Stimulated activated CD4-positive, alpha-beta T cell treated with anti-CD3 and anti-CD28 coated beads, Interleukin-2, amount 100 ng/mL, for 4 hours (primary cell): ENCODE measurements at places on chromosomes 1 and 21.
A peak's percentile ranks its signal among the peaks of the same experiment; 100 is the strongest.

- DNase-seq, result no peak
These were observed 8.7 kb upstream of the PPP1R15B start for GRCh38 chr1:204420039-204421004.

- DNase-seq, result no peak
These were observed 15.2 kb downstream of the GPR161 start for GRCh38 chr1:168121401-168122011.

DNA sequence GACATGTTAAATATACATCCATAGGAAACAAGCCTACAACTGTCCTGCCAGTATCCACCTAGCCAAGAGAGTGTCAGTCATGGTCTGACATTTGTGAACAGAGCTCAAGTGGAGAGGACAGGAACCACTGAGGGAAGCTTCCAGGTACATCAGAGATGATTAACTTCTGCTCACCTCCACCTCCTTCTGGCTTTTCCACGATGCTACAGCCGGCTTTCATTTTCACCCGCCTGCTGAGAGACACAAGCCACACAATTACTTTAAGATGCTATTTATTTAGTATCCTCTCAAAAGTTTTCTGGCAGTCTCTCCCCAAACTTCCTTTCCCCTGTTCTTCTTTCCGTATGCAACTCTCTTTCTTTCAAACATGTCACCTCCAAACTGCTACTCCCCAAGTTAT lies 2.1 kb downstream of the ETV3 start:
- no peak for DNase-seq

DNA sequence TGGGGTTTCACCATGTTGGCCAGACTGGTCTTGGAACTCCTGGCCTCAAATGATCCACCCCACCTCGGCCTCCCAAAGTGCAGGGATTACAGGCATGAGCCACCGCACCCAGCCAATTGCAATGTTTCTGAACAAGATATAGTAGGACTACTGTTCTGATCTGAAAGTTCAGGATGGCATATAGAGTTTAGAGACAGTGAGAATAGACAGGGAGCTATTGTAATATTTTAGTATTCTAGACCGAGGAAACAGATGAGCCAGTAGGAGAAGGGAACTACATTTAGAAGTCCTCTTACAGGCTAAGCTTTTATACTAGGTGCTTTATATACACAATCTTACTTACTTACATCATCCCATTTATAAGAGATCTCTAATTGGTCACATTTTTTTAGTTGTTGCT lies 33.1 kb downstream of the SOAT1 start:
- DNase-seq, result no peak

- DNase-seq, result no peak
These were observed 81.3 kb upstream of the KAZN start for GRCh38 chr1:14516974-14517840.

GRCh38 chr21:25487046-25487594 lies 120.2 kb downstream of the MRPL39 start:
- DNase-seq, result no peak

GRCh38 chr1:31183927-31184554 lies 55.6 kb downstream of the NKAIN1 start:
- no peak for DNase-seq

GRCh38 chr1:36359911-36360550 lies 25.7 kb downstream of the STK40 start:
- peak; percentile 28 for DNase-seq

- DNase-seq, result no peak
These were observed 338.3 kb downstream of the NEGR1 start for GRCh38 chr1:71944006-71944405.

GRCh38 chr1:41803656-41804055 lies 115.1 kb downstream of the HIVEP3 start:
- DNase-seq, result no peak

DNA sequence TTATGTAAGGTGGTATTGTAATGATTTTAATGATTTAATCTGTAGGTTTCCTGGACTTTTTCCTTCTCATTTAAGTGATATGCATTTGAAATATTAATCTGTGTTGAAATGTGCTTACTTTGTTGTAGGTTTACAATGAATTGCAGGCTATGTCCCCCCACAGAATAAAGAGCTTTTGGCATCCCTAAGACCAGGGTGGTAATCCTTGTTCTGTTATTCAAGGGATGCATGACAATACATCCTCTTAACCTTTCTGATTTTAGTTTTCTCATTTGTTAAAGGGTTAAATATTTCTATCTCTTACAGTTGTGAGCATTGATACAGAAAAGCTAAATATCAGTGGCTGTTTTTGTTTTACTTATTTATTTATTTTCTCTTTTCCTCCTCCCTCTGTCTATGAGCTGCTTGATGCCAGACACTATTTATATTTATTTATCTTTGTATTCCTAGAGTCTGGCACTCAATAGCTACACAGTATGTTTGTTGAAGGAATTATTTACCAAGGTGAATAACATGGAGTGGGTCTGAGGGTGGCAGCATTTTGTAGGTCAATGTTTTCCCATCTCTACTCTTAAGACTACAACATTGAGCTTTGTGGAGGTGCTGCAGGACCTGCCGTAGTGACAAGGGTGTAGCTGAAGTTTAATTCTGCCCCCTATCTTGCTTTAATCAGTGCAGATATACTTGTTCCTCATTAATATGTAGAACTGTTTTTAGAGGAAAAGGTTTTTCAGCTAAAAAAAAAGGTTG lies 19.9 kb upstream of the ADGRL2 start:
- no peak for DNase-seq

- DNase-seq, result no peak
These were observed 251.5 kb downstream of the SIPA1L2 start for GRCh38 chr1:232378266-232379062.

DNA sequence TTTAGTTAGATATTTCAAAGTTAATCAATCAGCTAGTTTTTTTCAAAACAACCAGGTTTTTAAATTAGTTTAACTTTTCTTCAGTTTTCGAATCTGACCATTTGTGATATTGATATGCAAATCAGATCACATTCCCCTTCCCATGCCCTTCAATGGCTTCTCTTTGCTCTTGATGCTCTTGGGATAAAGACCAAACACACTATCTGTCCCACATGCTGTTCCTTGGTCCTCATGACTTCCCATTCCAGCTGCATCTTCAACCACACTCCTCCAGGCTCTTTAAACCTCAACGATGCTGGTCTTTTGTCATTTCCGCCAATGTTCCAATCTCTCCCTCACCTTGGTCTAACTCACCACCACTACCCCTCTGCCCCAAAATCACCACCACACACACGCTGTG lies 285.8 kb downstream of the LMX1A start:
- no peak for DNase-seq

- no peak for DNase-seq
These were observed 31.9 kb downstream of the NGF start for GRCh38 chr1:115306146-115306545.

GRCh38 chr1:201457508-201457960 lies 11.5 kb downstream of the PHLDA3 start:
- no peak for DNase-seq

DNA sequence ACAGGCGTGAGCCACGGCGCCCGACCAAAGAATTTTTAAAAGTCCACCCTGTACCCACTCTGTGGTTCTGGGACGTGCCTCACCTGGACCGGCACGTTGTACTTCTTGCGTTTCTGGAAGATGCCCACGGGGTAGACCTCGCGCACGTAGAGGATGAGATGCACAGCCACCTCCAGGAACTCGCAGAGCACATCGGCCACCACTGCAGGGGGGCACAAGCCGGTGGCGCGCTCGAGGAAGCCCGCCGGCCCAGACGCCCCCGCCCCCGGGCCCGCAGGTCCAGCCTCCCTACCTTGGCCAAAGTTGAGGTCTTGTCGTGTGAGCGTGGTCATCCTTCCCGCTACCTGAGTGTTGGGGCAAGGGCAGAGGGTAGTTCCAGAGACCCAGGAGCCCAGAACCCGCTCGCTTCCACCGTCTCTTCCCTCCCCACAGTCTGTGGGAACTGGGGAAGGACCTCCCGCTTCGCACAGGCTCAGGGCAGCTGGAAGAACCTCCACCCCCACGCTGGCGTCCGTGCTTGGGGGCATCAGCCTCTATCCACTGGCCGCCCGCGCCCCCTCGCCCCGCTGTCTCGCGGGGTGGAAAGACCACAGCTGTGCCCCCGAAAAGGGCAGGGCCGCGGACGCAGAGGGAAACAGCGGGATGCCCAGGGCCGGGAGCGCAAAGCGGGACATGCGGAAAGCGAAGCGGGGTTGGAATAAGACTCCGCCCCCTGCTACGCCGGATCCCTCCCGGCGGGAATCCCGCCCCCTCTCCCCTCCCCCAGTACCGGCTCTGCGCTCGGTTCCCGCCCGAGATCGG lies 478 bp downstream of the MAD2L2 start:
- DNase-seq, result no peak

DNA sequence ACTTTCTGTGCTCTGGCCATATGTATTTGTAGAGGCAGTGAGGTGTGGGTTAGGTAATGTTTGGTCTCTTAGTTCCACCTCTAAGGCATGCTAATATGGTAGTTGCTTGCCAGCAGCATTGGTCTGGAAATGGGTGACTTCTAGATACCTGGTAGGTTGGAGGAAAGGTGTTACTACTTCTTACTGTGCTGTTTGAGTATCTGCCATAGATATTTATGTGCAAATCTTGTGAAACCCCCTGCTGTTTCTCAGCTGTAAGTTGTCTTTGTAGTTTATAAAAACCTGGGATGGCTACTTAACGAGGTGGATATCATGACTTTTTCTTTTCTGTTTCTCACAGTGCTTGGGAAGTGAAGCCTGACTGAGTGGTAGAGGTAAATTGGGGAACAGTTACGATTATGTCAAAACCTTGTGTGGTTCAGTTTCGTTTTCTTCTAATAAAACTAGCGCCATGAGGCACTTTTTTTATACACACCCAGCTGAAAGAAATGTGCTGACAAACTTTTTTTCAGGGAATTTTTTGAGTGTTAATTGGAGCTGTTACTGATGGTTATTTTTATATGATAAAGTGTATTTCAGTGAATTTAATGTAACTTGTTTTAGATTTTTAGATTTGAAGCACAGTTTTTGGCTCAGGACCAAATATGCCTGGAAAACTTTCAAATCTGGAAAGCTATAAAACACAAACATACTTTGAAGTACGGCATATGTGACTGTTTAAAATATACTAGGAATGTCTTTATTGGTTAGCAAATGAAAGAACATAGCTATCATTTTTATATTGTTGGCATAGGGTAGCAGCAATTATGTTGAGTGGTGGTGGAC lies 42.1 kb downstream of the CAMSAP2 start:
- no peak for DNase-seq

DNA sequence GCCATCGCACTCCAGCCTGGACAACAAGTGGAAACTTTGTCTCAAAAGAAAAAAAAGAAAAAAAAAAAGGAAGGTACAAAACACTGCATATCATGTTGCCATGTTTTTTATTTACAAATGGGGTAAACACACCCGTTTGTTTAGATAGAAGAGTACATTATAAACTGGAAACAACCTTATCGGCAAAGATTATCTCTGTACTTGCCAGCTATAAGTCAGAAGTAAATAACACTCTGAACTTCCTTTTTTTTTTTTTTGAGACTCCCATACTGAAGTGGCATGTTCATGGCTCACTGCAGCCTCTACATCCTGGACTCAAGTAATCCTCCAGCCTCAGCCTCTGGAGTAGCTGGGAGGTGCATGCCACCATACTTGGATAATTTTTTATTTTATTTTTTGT lies 21.9 kb downstream of the USP48 start:
- DNase-seq, result no peak

DNA sequence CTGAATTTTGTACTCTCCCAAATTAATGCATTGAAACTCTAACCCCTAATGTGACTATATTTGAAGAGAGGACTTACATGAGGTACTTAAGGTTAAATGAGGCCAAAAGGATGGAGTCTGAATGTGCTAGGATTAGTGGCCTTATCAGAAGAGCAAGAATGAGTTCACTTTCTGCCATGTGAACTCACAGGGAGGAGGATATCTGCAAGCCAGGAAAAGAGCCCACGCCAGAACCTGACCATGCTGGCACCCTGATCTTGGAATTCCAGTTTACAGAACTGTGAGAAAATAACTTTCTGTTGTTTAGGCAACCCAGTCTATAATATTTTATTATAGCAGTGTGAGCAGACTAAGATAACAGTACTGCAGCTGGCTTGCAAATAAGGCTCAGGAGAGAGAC lies 12.2 kb upstream of the FASLG start:
- no peak for DNase-seq

DNA sequence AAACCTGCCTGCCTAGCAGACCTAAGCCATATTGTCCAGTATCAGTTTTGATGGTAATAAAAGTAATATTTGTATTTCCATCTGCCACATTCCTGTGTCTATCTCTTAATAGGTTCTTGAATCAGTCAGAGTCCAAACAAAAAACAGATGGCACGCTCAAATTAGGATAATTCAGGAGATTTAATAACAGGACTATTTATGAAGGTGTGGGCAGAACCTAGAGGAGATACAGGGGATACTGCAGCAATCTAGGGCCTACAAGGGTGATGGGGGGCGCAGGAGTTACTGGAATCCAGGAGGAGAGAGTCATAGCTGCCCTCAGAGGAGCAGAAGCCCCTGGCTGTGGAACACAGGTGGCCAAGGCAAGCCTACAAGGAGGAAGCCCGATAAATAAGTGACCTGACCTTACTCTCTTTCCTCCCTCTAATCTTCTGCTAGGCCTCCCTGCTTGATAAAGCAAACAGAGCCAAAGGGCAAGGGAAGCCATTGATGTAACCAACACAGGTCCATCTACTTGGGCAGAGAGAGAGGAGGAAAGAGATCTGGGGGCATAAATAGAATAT lies 11.9 kb upstream of the HYI start:
- no peak for DNase-seq

- no peak for DNase-seq
These were observed 886 bp downstream of the ZMYM4 start for GRCh38 chr1:35269201-35269988.

DNA sequence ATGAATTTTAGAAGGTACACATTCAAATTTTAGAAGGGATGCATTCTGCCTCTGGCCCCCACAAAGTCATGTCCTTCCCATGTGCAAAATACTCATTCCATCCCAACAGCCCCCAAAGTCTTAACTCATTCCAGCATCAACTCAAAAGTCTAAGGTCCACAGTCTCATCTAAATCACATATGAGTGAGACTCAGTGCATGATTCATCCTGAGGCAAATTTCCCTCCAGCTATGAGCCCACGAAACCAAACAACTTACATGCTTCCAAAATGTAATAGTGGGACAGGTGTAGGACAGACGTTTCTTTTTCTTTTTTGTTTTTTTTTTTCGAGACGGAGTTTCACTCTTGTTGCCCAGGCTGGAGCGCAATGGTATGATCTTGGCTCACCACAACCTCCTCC lies 12.5 kb upstream of the WNT2B start:
- no peak for DNase-seq

GRCh38 chr1:21586222-21586621 lies 77.0 kb downstream of the ALPL start:
- no peak for DNase-seq

- no peak for DNase-seq
These were observed 46.6 kb downstream of the FOXJ3 start for GRCh38 chr1:42288311-42288985.

- DNase-seq, result no peak
These were observed 601 bp downstream of the CCT8 start for GRCh38 chr21:29072873-29073221.

GRCh38 chr1:170556917-170557316 lies 25.0 kb downstream of the GORAB start:
- DNase-seq, result no peak

DNA sequence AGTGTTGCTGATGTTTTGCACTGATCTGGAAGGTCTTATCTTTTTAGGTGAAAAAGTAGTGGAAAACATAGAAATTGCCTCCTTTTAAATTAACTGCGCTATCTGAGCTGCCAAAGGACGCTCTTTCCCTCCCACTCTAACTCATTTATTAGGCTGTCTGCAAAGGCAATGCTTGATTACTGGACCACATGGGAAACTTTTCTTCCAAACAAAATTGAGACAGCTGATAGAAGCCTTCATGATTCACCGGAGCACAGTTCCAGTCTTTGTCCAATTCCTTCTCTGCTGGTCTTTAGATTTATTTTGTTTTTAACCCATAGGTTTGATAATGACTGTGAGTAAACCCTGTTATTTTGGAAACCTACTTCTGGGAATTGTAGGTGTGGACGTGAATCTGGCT lies 93.0 kb upstream of the RAVER2 start:
- DNase-seq, result no peak
